ENCODE measurements at places on chromosomes 3 and 15.

GRCh38 chr3:47163169-47164006 lies 525 bp downstream of the SETD2 start:
- DNase-seq = peak; percentile 78

- no peak for DNase-seq
Measured at GRCh38 chr3:57953576-57953975, 54.6 kb upstream of the FLNB start.

DNA sequence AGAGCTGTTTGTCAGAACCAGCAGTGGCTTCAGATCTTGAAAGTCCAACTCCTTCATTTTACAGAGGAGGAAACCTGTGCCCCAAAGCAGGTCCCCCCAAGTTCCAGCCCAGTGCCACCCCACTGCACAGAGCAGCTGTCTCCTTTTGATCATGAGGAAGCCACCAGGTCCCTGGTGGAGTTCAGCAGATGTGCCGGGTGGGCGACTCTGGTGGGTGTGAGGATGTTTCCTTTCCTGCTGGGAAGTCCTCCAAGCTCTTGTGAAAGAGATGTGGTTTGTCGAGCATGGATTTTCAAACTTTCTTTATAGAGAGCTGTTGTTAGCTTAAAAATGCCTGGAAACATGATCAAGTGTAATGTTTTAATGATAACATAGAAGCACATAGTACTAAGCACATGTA lies 52.0 kb downstream of the SMAD3 start:
- DNase-seq = no peak

GRCh38 chr15:58296276-58296675 lies 135.5 kb upstream of the LIPC start:
- no peak for DNase-seq

GRCh38 chr15:44798826-44799225 lies 62.5 kb downstream of the TRIM69 start:
- peak; percentile 60 for DNase-seq

DNA sequence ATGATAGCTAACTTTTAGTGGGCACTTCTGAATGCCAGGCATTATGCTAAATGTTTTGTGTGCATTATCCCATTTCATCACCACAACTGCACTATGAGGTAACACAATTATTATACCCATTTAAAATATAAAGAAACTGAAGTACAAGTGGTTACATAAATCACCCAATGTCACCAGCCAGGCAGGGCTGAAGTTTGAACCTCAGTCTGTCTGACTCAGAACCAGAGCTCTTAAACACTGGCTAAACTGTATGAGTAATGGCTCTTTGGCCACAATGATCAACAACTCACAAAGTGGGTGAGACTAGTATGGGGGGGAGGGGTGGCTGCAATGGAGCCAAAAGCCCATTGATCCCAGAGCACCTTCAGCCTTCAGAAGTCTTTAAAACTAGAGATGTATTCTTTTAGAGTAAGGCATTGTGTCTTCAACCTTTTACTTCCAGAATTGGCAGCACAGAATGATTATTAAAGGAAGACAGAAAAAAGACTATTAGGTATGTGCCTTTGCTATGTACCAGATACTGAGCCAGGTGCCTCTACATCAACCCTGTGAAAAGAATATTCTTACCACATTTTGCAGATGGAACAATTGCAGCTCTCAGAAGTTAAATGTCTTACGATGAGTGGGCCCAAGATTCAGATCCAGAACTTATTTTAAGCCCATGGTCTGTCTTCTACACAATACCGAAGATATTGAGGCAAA lies 166.9 kb downstream of the UACA start:
- no peak for DNase-seq

DNA sequence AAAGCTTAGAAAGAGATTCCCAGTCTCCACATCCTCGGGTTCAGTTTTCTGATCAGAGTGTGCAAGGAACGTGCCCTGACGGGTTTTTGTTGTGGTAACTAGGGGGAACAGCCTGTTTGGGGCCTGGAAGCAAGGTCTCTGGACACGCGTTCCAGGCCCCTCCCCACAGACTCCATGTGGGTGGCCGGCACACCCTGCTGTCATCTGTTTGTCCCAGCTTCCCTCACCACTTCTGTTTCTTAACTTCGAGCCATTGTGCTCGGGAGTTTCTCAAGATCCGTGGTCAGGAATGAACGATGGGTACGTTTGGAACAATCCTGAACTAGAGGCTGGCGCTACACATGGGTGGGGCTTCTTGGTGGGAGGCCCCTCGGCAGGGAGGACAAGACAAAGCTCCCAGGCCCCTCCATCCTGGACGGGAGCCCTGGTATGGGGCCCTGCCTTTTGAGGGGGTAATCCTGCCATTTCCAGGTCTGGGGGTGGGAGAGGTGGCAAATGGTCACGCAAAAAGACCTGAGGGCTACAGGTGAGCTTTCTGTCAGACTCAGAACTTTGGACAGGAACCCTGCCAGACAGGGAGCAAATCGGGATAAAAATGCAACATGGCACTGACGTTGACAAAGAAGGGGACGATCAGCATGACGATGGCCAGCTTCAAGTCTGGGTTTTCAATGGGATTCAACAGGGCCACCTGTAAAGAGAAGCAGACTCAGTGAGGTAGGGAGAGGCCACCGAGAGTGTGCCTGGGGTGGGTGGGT lies 8.5 kb upstream of the MUSTN1 start:
- DNase-seq = no peak

DNA sequence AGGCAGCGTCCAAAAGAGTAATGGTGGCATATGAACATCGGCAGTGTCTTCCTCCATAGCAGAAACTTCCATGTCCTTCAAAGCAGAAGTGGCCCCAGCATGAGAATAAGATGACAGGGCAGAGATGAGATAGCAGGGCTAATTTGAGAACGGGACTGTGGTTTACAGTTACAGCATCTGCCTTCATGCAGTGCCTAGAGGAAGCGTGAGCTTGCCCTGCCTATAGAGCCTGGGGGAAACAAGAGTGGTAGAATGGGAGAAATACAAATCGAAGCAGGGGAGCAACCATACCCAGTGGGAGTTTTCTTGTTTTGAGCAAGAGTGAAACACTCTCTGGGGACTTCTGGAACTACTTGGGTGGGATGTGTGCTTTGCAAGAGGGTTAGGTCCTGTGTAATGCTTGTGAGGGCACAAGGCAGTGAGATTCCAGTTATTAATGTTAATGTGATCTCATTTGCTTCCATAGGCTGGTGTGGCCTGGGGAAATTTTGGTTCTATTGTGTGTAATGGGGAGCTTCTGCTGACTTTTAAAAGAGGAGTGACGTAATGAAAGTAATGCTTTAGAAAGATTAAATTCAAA lies 616.9 kb downstream of the ZIC1 start:
- DNase-seq = no peak

DNA sequence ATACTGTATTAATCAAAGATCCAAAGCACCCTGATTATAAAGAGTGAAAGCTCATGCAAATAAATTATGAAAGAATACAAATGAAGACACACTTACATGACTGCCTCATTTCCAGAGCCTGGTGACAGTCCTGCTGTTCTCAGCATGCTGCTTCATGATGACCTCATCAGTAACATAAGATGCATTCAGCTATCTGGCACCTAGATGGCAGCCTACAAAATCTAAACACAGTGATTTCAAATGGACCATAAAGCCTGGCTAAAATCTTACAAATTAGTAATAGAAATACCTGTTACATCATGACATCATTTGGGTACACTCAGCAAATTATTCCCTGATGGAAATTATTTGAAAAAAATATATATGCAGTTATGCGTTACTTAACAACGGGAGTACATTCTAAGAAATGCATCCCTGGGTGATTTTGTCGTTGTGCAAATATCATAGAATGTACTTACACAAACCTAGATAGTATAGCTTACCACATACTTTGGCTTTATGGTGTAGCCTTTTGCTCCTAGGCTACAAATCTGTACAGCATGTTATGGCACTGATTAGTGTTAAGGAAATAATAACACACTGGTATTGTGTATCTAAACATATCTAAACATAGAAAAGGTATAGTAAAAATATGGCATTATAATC lies 207.2 kb downstream of the EPHA3 start:
- peak; percentile 55 for DNase-seq

GRCh38 chr15:53453253-53454105 lies 306.0 kb downstream of the WDR72 start:
- DNase-seq = no peak

GRCh38 chr3:23421811-23422516 lies 218.8 kb downstream of the UBE2E2 start:
- DNase-seq = no peak

- DNase-seq = no peak
Measured at GRCh38 chr3:5055357-5056110, 66.6 kb upstream of the ARL8B start.

- no peak for DNase-seq
Measured at GRCh38 chr3:52059781-52060180, 3.4 kb upstream of the DUSP7 start.

DNA sequence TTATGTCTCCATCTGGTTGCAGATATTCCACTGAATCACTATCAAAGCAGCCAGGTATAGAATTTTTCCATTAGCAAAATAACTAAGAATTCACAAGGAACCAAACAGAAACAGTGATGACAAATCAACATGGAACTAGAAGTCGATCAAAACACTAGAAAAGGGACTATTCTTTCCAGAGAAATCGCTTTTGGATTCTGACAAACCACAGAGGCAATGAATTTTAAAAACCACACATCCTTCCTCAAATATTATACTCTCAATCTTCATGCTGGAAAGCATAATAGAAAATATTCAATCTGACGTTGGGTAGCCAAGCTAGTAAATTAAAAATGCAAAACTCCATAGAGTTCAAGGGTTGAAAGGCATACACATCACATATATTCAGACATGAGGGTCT lies 93.2 kb upstream of the PPIB start:
- DNase-seq = no peak

GRCh38 chr15:74828835-74829234 lies 2.4 kb downstream of the CPLX3 start:
- no peak for DNase-seq

GRCh38 chr3:45173776-45174175 lies 27.6 kb upstream of the CDCP1 start:
- no peak for DNase-seq
